Foreskin melanocyte (primary cell): ENCODE measurements at places on chromosomes 2 and 18.

DNA sequence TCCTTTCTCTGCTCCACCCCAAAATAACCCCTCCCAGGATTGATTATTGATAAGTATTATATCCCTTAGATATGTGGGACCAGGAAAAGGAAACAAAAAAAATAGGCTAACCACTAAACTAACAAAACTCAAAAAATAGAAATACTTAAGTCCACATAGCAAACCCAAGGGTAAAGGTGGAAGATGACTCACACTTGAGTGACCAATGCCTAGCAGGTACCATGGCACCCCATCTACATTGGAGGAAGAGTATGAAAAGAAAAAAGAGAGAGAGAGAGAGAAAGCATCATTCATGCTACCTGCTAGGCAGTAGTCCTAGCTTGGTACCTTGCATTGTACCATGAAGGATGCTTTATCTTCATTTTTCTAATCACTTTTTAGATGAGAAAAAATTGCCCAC is 6.3 kb downstream of the EXOC6B start:
- DNase-seq = no peak

DNA sequence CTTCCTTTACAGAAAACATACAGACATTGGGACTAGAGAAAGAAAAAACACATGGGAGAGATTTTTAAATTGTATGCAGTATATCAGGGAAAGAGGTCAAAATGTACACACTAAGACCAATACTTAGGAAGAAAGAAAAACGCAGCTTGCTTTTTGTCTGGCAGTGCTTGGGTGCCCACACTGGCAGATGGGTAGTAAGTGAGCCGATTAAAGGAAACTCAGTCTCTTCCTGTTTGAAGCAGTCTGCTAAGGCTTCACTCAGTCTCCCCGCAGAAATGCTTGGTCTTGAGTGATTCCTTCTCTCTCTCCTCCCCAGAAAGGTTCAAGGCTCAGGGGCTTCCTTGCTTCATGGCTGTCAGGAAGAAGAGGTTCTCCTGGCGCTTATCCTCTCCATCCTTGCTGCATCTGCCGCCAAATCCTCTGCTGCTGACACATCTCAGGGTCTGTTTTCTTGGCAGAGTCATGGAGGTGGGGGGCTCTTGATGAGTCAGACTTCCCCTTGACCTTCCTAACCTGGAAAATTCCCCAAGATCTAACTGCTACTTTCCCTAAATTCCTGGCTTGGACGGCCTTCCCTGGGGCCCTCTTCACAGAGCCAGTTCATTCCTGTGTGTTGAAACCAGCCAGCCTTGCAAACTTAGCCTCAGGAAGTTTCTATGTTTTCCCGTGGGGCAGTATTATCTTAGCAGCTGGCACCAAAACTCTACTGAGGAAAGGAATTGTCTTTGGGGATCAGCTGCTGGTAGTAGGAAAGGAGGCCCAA is 10.5 kb upstream of the TMSB10 start:
- DNase-seq = no peak

DNA sequence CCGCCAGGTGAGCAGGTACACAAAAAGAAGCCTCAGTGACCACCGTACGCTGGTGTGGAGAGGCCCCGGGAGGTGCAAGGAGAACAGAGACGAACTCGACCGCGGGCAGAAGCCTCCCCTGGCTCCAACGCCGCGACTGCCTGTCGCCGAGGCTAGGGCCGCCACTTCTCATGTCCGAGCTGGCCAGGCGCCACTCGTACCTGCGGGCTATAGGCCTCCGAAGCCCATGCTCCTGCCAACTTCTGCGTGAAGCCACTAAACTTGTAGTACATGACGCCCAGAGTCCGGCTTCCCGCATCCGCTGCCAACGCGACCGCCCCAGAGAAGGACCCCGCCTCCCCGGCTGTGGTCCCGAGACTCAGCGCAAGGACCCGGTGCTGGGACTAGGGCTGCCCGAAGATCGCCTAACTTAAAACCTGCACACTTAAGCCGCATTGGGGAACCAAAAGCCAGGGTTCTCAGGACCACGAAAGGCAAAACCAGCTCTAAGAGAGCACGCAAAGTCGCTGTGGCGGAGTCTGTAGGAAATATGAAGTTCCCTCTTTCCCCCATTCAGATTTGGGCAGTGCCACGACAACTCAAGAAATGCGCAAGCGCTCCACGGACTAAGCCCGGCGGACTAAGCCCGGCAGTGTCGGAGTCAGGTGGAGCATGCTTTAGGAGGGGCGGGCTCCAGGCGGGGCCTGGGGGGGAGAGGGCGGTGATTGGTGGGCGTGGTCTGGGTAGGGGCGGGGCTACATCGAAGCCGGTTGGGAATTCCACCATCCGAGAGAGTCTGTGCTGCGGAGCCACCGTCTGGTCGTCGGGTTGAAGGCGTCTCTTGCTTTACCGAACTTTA is at the start of gene COX7A2L:
COX7A2L (minus strand) TSS at position 328 of the 838 bp plus-strand sequence; CDS start at position 272, 56 bp downstream.
- peak; percentile 95 for DNase-seq

DNA sequence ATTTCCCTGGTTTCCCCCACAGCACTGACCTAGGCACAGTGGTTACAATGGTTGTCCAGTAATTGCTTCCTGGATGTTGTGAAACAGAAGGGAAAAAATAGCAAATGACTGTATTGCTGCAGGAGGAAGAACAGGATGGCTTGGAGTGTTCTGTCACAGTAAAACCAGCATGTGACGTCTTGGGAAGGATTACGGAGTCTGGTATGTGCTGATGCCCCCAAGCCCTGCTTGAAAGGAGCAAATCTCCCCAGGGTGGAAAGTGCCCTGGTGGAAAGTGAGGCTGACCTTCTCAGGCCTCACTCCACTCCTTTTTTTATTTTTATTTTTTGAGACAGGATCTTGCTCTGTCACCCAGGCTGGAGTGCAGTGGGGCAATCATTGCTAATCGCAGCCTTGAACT is 7.8 kb downstream of the RAB11FIP5 start:
- DNase-seq = no peak

DNA sequence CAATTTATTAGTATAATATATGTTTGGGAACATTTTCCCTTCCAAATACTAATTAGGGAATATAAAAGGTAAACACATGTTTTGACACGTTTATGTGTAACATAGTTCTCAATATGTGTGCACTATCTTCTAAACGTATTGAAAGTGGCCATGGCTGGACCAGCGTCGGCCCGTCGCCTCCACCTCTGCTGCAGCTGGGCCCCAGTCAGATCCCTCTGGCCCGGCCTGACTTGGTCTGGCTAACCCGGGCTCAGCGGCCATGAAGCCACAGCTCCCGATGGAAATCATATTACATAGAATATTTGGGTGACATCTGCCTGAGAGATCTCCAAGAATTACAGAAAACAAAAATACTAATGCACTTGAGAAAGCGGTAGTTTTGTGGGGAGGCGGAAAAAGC is 474.4 kb upstream of the CDH2 start:
- DNase-seq = no peak

GRCh38 chr2:84121-84520 is 37.8 kb upstream of the FAM110C start:
- no peak for DNase-seq

GRCh38 chr2:29351248-29351647 is 236.0 kb downstream of the CLIP4 start:
- no peak for DNase-seq

GRCh38 chr2:219709331-219709761 is 81.9 kb downstream of the SLC4A3 start:
- DNase-seq = no peak

DNA sequence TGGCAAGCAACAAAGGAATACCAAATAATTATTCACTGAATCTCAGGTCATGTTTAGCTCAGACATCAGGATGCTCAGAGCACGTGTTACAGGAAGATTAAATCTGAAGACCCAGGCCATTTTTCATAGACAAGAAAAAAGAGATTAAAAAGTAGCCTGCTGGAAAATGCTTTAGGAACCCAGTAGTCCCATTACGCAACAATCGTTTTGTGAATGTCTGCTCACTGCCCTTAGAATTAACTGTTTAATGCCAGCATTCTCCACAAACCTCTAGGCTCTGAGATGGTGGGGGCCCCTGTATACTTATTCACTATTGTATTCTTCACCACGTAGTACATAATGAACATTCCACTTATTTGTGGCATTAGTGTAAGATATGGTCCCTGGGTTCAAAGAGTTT is 154.6 kb upstream of the NYAP2 start:
- DNase-seq = no peak

DNA sequence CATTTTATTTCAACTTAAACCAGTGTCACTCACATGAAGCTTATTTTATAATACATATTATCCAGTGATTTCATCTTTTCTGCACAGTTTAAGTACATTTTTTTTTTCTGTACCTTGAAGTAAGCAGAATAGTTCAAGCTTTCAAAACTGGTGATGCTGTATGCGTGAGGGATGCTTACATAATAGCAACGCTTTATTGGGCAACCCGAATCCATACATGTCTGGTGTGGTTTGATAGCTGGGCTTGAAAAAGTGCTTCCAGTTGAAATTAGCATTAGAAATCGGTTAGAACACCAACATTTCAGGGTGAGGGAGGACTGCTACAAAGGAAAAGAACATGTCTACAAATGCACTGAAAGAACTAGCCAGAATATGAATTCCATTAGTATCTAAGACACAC is 117.4 kb downstream of the MBP start:
- no peak for DNase-seq

- DNase-seq = no peak
These were observed 489.4 kb downstream of the LRP1B start for GRCh38 chr2:141641462-141641861.

DNA sequence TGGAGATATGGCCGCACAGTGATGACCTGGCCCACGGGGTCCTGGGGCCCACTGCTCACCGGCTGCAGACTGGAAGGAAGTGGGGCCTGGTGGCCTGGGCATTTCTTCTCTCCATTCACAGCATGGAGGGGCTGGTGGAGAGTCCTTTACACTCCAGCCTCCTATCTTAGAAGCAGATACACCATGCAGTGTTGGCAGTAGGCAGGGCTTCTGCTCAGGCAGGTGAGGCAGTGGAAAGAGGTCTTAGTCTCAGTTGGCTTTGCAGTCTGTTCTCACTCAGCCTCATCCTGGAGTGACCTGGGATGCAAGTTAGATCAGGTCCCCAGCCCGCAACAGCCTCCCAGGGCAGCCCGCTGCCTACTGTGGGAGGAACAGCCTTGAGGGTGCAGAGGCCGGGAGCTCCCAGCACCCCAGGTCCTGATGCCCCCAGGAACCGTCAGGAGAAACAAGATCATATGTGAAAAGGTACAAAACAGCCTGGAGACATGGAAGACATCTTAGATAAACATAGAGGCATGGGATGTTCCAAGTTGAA is 45.8 kb upstream of the OTOS start:
- no peak for DNase-seq

- peak; percentile 79 for DNase-seq
These were observed 119.9 kb upstream of the NDUFV2 start for GRCh38 chr18:8982416-8983183.

DNA sequence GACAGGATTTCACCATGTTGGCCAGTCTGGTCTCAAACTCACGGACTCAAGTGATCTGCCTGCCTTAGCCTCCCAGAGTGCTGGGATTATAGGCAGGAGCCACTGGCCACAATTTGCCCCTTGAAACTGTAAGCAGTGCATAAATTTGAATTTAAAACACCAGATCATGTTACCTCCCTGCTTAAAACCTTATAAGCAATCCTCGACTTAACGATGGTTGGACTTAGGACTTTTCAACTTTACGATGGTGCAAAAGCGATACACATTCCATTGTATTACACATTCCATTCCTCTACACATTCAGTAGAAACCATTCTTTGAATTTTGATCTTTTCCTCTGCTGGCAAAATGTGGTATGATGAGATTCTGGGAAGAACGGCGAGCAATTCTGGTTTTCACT is 23.2 kb upstream of the EFR3B start:
- DNase-seq = no peak

GRCh38 chr2:128504246-128505149 is 185.8 kb upstream of the HS6ST1 start:
- no peak for DNase-seq

DNA sequence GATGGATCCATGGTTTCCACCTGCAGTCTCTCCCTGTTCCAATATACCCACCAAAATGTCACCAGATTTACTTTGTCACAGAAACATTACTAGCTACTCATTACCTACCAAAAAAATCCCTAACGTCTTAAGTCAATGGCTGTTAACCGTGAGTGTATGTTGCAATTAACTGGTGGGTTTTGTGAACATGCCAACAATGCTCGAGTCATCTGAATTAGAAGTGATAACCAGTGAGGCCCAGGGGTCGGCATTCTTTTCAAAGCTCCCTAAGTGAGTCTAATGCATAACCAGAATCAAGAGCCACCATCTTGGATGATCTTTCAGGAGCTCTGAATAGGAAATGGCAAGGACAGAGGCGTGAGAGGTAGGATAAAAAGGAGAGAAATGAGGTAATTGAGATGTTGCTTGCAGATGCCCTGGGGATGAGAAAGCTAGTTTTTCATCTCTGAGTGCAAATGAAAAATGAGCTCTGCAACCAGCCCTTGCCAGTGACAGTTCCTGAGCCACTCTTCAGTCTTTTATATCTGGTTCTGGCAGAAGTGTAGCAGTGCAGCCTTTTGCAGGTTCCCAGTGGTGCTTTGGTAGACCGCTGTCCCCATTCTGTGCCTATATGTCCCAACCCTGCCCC is 130.0 kb upstream of the RND3 start:
- no peak for DNase-seq

DNA sequence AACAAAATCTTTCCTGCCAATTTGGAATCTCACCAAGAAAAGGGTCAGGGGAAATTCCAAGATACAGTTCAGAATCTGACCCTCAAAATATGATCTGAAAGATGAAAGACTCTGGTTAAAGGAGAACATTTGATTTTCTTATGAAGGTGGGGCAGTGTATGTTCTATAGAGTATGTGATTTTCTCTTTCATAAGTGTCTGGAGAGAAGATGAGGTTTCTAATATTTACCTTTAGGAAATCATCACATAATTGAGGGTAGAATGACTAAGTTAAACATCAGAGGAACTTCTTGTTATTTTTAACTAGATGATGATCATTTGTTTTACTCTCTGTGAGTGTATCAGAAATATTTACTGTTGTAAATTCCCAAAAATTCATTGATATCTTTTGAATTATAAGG is 27.8 kb upstream of the MBOAT2 start:
- no peak for DNase-seq

GRCh38 chr2:237806334-237806733 is 7.8 kb downstream of the RBM44 start:
- DNase-seq = peak; percentile 70

DNA sequence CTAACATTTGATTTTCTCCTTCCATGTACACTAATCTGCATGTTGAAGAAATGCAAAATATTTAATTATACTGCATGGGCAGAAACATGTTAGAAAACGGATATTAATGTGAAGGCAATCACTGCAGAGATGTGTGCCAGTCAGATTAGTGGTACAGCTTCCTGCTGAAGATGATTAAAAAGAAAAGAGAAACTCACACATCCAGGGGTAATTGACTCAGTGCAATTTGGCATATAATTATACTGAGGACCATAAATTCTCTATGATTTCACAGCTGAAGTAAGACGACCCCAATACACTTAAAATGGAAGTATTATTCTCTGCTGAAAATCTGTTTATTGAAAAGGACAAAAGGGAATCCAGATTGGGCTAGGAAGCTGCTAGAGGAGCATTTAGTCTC is 243.4 kb downstream of the TGIF1 start:
- DNase-seq = no peak

GRCh38 chr2:42072349-42073118 is 24.7 kb downstream of the PKDCC start:
- no peak for DNase-seq
